ENCODE measurements at places on chromosomes 7 and 10. TPM values are rescaled to one million over a fixed set of nuclear protein-coding genes. Genes with fewer than 3 reads are reported as not detected.
A peak's percentile ranks its signal among the peaks of the same experiment; 100 is the strongest.

- DNase-seq, result no peak
These were observed 113.2 kb upstream of the SEM1 start for GRCh38 chr7:96822824-96823223.

DNA sequence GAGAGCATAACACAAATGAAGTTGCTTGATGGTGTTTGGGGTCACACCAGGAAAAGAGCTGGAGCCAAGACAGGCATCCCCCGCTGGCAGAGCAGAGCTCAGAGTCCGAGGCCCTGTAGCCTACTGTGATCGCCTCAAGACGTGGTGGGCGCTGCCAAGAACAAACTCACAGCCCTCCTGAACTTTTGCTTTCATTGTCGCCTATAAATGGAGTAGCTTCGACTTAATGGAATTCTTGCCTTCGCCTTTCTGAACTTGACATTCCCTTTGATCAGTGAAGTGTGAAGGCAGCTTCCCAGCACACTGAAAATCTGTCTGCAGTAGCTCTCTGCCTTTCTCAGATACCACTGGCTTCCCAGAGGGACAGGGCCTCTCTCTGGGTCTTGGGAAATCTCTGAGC, 21.3 kb downstream of the CPXM2 start:
- no peak for DNase-seq

The SPAM1 gene
- total RNA-seq, result not detected

GRCh38 chr7:17681965-17682364, 258.3 kb downstream of the SNX13 start:
- DNase-seq, result no peak

DNA sequence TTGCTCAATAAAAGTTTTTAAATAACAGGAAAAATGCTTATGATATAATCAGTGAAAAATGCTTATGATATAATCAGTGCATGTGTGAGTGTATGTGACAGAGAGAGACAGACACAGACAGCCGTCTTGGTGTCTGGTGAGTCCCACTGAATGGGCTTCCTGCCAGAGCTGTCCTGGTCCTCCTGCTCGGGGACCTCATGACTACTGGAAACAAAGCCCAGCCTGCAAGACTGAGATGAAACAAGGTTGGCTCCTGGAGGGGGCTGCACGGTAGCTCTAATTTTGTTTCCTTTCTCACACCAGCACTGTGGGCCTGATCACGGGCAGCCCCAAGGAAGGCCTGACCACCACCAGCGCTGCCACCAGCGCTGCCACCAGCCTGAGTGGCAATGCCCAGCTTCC, 57.3 kb downstream of the NRP1 start:
- peak; percentile 89 for DNase-seq

DNA sequence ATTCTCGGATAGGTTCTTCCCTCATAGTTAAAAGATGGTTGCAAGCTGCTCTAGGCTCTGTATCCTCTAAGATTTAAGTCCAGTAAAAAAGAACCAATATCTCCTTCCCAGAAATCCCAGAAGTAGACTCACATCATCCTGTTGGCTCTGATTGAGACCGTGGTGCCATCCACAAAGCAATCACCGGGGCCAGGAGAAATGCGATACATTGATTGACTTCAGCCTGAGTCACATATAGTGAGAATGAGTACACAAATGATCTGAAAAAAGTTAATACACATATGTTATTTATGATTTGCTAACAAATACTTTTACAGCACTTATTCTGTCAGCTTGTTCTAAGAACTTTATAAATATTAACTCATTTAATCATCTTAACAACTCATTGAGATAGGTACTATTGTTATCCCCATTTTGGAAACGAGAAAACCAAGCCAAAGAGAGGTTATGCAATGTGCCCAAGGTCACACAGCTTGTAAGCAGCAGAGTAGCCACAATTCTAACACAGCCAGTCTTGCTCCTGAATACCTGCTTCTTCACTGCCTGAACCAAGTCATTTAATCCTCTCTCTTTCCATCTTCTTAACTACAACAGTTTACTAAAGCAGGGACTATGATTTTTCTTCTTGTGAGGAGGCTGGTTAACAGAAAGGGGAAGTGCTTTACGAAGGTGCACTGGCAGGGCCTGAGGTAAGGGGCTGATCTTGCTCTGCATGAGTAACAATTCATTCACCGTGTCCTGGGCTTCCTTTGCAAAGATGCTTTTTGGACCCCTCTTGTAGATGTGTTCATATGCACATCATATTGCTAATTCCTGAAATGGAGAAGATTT, 177.0 kb downstream of the REEP3 start:
- no peak for DNase-seq

The MACROH2A2 gene
- total RNA-seq, result 15.8 TPM

GRCh38 chr7:69871213-69871885, 273.1 kb downstream of the AUTS2 start:
- DNase-seq, result no peak

- DNase-seq, result no peak
These were observed 101.5 kb downstream of the TRIL start for GRCh38 chr7:28856656-28857055.

DNA sequence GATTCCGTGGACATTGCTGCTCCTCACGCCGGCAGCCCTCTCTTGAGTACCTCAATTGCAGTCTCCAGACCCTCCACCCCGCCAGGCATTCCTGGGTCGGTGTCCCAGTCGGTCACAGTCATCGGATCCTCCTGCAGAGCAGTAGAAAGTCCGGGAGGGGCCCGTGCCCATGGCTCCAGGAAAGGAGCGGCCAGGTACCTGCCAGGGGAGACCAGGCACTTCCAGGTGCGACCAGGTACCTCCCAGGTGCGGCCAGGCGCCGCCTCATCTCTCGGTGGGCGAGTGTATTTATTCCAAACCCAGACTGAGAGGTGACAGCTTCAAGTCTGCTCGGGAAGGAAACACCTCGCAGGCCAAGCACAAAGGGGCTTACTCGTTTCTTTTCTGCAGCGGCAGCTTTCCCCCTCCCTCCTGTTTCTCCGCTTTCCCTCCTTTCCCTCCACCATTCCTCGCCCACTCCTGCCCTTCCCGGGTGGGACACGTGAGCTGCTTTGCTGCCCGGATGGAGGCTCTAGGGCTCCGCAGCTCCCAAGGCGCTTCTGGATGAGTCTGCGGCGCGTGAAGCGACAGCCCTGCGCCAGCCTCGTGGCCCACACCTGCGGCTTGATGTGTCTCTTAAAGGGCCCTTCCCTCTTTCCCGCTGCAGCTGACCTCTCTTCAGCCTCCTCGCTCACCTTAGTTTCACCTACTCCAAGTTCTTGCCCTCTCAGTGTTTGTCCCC, 39.4 kb upstream of the AGK start:
- DNase-seq, result no peak

DNA sequence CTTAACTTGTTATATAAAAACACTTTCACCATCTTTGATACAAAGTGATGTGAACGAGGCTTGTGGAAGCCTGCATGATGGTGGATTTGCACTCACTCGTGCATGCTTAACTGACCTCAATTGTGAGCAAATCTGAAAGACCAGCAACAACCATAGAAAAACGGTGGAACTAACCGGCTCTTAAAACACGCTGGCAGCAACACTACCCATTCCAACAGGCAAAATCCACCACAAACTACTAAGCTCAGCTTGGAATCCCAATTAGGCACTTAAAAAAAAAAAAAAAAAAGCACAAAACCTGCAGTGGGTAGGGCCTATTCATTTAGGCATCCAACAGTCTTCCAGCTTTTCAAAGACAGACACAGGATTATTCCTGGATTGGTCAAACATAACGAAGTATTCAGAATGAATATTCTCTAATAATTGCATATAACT, 1.8 kb downstream of the GDI2 start:
- no peak for DNase-seq

DNA sequence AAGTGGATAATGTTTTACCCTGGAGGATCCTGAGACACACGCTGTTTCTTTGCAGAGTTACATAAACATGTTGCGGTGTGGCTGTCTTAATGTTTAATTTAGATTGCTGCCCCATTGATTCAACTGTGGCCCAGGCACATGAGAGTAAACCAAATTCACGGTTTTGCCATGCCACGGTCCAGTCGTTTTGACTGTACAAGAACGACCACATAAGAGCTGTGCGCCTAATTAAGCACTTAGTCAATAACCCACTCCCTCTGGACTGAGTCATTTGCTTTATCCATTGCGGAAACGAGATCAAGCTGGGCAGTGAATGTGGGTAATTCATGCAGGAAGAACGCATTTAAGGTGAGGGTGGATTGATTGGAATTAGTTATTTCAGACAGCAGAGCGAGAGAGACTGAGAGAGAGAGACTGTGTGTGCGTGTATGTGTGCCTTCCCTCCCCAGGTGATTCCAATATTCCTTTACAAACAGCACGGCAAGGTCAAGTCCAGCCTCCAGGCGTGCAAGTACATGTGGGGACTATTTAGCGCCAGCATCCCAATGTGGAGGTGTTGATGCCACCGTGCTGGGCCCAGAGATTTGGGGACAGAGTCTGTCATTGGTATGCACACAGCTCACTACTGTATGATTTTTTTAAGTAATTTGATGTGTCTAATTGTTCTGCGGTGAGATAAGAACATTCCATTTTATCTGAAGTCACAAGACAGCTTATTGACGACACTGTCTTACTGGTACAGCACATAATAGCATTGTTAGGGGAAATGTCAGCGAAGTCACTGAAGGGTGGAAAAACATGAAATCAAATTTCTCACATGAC, 8.4 kb upstream of the TEX36 start:
- no peak for DNase-seq

The POLR2J2 gene
- 3.2 TPM for total RNA-seq

- DNase-seq, result no peak
These were observed 79.7 kb downstream of the CTTNBP2 start for GRCh38 chr7:117793521-117793920.

DNA sequence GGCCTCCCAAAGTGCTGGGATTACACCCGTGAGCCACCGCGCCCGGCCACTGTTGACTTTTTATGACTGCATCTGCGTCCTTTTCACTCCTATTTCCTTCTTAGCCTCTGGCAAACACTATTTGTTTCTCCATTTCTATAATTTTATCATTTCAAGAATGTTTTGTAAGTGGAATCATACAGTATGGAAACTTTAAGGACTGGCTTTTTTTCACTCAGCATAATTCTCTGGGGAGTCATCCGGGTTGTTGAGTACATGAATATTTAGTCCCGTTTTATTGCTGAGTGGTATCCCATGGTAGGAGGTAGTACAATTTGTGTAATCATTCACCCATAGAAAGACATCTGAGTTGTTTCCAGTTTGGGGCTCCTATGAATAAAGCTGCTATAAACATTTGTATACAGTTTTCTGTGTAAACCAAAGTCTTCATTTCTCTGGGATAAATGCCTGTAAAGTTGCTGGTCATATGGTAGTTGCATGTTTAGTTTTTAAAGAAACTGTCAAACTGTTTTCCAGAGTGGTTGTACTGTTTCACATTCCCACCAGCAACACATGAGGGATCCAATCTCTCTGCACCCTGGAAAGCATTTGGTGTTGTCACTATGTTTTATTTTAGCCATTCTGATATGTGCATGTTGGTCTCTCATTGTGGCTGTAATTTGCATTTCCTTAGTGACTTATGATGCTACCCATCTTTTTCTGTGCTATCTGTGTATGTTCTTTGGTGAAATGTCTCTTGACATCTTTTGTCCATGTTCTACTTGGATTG, 139.6 kb upstream of the EEPD1 start:
- no peak for DNase-seq

GRCh38 chr7:35037211-35037525, at the start of gene DPY19L1:
Gene DPY19L1, minus strand, starts transcription at chr7:35037485. Its CDS starts 91 bp downstream, at chr7:35037394.
- DNase-seq, result no peak

The FAM237B gene
- total RNA-seq, result not detected

All from heart left ventricle (tissue), 16 donors.